ENCODE measurements at places on chromosomes 11 and 22.
A peak's percentile ranks its signal among the peaks of the same experiment; 100 is the strongest.

GRCh38 chr22:44448271-44448830, 49.7 kb downstream of the RTL6 start:
- no peak for DNase-seq

- peak; percentile 58 for DNase-seq
These were observed 10.7 kb upstream of the NLRP6 start for GRCh38 chr11:267491-267994.

DNA sequence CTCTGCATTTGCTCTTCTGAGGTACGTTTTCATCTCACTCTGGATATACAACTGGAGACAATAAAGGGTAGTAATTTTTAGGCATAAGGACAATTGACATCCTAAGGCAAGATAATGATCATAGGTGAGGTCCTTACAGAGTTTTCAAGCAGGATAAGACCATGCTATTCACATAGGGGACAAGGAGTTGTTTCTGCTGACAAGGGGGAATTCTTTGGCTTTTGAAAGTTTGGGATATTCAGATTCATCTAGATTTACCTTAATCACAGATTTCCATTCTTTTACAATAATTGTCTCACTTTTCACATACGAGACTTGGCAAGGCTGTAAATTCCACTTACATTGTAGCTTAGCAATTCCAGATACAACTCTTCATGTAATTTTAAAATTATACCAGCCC, 256.2 kb downstream of the AASDHPPT start:
- DNase-seq, result no peak

DNA sequence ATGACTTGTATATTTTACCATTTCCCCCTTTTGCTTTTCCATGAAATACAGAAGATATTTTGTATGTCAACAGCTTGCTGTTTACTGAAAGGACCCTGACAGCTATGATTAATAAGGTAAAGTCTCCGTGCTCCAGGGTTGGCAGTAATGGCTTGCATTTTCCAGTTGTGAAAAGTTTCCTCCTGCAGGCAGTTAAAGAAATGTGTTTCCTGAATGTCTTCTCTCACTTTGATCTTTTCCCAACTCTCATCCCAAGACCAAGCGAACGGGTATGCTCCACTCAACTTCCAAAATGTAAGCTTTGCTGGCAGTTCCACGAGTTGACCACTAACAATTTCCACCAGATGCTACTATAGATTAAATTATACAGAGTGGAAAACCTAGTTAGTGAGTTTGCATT, 8.9 kb downstream of the FIBIN start:
- DNase-seq, result no peak

- DNase-seq, result no peak
These were observed 111.4 kb downstream of the COMMD9 start for GRCh38 chr11:36177836-36178235.

GRCh38 chr11:104078245-104078644, 41.8 kb downstream of the DDI1 start:
- DNase-seq, result no peak

- DNase-seq, result no peak
These were observed 340.4 kb downstream of the SOX6 start for GRCh38 chr11:16015741-16016467.

DNA sequence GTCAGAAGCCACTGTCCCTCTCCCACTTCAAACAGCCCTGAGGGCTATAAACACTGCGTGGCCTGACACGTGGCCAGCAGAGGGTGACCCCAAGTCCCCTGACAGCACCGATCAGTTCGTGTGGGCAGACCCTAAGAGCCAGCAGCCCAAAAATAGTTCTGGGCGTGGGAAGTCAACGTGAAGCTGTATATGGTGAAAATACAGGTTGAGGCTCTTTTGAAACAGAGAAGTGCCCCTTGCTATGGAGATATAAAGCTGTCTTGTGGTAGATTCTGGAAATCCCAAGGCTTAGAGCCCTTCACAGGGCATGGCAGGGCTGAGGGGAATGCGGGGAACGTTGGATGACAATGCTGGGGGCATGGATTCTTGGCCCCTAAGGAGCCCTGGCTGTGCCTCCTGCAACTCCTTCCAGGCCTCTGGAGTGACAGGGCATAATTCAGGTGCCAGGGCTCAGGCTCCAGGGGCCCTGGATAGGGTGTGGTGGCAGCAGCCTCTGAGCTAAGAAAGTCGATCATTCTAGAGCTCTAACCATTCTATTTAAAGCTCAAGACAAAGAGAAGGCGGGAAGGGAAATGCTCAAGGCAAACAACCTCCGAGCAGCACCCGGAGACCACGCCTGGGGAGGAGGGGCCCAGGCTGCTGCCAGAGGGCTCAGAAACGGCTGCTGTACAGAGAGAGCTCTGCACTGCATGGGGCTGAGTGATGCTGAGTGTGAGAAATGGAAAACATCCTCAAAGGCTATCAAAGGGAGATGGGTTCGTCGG, 60.4 kb upstream of the CD5 start:
- DNase-seq, result peak; percentile 94

GRCh38 chr11:22459048-22459447, 120.9 kb downstream of the SLC17A6 start:
- no peak for DNase-seq

- no peak for DNase-seq
These were observed 20.1 kb downstream of the TSPAN18 start for GRCh38 chr11:44746894-44747293.

GRCh38 chr22:31083377-31083768, 2.3 kb downstream of the SMTN start:
- DNase-seq, result no peak

GRCh38 chr11:112889446-112889845, 71.8 kb upstream of the NCAM1 start:
- no peak for DNase-seq

- DNase-seq, result no peak
These were observed 289.5 kb upstream of the C11orf87 start for GRCh38 chr11:109132539-109132938.

DNA sequence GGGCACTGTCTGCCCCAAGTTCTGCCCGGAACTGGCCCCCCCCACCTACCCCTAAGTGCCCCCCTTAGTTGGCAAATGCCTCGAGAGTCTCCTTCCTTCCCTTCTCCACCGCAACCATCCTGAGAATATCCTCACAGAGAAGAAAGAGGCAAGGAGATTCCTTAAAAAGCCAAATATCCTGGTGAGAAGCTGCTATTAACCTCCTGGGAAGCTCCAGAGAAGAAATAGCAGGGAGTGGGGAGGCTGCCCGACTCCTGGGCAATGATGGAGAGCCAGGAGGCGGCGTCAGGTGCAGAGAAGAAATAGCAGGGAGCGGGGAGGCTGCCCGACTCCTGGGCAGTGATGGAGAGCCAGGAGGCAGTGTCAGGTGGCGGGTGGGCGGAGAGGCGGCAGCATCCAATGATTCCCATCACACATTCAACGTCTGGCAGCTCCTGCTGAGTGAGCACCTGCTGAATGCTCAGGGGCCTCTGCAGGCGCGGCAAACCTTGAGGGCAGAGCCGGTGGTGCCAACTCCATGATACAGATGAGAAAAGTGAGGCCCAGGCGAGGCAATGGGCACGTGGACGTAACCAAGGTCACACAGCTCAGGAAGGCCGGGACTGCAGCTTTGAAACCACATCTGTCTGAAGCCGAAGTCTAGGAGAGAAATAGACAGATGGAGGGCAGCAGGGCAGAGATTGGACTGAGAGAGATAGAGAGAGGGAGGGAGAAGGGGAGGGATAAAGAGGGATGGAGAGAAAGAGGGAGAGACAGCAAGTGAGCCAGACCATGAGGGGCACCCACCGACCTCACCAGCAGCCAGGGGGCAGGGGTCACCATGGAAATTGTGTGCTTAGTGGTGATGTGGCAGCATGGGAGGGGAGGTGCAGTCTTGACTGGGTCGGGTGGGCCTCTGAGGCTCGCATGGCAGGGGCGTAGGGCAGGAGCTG, 58.3 kb downstream of the CYTH4 start:
- DNase-seq, result no peak

DNA sequence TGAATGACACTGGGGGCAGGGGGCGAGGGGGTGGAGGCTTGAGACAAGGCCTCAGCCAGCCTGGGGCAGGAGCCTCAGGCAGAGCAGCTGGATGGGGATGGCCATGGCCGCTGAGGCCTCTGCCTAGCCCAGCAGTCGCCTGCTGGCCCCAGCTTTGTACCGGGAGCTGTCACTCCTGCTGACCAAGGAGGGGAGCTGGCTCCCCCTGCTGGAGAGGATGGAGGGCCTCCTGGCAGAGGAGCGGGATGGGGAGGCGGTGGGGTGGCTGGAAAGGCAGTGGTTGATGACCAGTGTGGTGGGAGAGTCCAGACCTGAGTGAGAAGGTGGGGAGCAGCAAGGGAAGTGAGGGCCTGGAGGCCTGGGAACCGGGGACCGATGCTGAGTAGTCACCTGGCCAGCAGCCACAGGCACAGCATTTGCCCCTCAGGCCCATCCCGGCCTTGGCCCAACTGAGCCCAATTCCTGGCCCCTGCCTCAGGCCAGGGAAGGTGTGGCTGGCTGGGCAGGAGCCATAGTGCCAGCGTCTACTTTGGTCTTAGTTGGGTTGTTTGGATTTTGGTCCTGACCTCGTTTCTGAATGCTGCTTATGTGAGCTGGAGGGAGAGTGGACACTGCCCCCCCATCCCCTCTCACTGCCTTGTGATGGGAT, 6.0 kb upstream of the SUSD2 start:
- DNase-seq, result peak; percentile 62

DNA sequence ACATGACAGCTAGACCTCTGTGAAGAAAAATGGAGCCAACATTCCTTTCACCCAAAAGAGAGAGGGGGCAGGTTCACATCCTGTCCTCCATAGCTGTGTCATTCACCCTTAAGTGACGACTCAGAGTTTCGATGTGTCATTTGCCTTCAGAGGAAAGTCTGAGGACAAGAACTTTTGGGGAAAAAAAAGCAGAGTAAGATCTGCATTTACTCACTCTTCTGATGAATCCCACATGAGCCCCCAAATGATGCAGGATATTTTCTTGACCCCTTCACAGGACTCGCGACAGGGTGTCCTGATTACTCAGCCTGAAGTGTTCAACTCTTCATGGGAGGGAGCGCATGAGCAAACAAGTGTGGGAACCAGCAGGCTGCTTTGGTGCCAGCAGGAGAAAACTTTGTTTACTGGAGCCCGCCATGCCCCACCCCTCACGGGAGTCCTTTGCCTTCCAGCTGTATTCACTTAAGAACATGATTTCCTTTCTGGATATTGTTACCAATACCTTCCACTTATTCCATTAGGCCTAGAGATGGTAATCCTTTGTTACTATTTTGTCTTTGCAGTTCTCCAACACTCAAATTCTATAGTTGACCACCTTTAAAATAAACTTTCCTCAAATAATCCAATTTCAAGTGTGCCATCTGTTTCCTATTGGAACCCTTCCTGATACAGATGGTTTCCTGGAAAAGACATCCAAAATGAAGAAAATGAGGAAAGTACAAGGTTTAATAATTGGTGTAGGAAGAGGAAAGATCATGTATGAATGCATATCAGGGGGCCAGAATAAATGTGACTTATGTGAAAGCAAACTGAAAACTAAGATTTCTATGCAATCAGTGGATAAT, 729.8 kb downstream of the FAM181B start:
- no peak for DNase-seq

DNA sequence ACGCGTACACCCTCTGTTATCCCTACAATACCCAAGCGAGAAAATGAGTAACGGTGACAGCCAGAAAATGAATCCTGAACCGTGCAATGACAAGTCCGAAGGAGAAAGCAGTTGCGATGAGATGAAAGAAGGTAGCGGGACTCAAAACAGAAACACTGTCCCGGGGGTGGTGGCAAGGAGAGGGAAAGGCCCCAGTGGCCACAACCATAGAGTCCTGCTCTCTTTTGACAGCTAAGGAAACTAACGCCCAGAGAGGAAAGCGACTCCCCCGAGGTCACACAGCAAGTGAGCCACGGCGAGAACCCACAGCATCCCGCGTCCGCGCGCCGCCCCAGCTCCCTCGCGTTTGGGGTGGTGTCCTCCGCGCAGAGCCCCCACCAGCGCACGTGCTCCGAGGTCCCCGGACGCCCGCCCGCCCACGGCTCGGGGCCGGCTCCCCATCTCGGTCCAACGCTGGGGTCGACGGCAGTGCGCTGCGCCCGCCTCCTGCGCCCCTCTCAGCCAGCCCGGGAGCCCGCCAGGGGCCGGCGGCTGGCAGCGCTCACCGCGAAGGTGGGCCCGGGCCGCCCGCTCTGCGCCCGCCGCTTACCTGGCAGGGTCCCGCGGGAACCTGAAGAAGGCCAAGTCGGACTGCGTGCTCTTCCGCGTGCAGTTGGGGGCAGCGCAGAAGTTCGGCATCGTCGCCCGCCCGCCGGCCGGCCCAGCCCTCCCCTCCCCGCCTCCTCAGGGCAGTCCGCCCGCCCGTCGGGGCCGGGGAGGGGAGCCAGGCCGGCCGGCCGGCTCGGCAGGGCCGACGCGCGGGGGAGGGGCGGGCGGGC, 564 bp downstream of the THAP12 start:
- DNase-seq, result peak; percentile 27

- no peak for DNase-seq
These were observed 361 bp downstream of the SRPRA start for GRCh38 chr11:126268361-126268707.

GRCh38 chr11:103257360-103257759, 148.1 kb downstream of the DYNC2H1 start:
- DNase-seq, result no peak

- no peak for DNase-seq
These were observed 1075.9 kb downstream of the BRD1 start for GRCh38 chr22:48751539-48752437.

GRCh38 chr11:69918231-69918937, 99.2 kb upstream of the FGF3 start:
- no peak for DNase-seq

GRCh38 chr11:123531325-123531724, 101.3 kb downstream of the GRAMD1B start:
- DNase-seq, result no peak

GRCh38 chr22:17284888-17285287, 65.7 kb upstream of the ADA2 start:
- no peak for DNase-seq

DNA sequence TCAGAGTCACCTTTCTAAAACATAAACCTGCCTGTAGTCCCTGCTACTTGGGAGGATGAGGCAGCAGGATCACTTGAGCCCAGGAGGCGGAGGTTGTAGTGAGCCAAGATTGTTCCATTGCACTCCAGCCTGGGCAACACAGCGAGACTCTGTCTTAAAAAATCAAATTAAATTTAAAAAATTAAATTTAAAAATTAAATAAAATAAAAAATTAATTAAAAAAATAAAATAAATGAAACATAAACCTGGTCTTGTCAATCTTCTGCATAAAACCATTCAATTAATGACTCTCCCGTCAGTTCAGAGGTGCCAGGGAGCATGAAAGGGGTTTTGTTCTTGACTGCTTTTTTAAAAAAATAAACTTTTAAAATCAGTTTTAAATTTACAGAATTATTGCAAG, 48.6 kb downstream of the CCDC83 start:
- DNase-seq, result no peak

DNA sequence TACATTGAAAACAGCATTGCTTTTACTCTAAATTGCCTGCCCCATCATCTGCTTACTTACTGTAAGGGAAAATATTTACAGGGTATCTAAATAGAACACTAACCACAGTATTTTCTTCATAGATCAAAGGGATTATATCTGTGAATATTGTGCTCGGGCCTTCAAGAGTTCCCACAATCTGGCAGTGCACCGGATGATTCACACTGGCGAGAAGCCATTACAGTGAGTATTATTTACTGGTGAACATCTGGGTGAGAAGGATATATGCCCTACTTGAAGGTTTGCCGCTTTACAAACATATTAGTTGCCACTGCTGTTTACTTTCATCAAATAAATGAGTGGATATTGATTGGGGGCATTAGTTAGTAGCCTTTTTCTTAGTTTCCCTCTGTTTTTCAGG, 5.9 kb upstream of the CNTF start:
- DNase-seq, result no peak

- no peak for DNase-seq
These were observed 164.2 kb upstream of the TBCEL start for GRCh38 chr11:120859552-120860295.

Measured in CD4-positive, alpha-beta T cell treated with Interleukin-6 at 100 ng/mL for 8 hours (primary cell).